ENCODE measurements at places on chromosomes 5 and 9. TPM values are rescaled to one million over a fixed set of nuclear protein-coding genes. Genes with fewer than 3 reads are reported as not detected.

IFNA2 gene
- polyA plus RNA-seq, result not detected

NTRK2 gene
- polyA plus RNA-seq, result 2.1 TPM

NMUR2 gene
- not detected for polyA plus RNA-seq

EGFLAM gene
- 5.6 TPM for polyA plus RNA-seq

GPR150 gene
- polyA plus RNA-seq, result 0.25 TPM

ADRB2 gene
- polyA plus RNA-seq, result 0.64 TPM

PRSS3 gene
- polyA plus RNA-seq, result 0.75 TPM

CDKN2A gene
- polyA plus RNA-seq, result 15.2 TPM

MAMDC4 gene
- polyA plus RNA-seq, result 0.86 TPM

BARHL1 gene
- not detected for polyA plus RNA-seq

STC2 gene
- polyA plus RNA-seq, result 168 TPM

TRIO gene
- 124 TPM for polyA plus RNA-seq

MRNIP gene
- 12.6 TPM for polyA plus RNA-seq

CSF2 gene
- not detected for polyA plus RNA-seq

GAS1 gene
- 30.9 TPM for polyA plus RNA-seq

OR1Q1 gene
- polyA plus RNA-seq, result 1.1 TPM

KIAA0825 gene
- polyA plus RNA-seq, result 1.3 TPM

HCN1 gene
- not detected for polyA plus RNA-seq

WNT8A gene
- not detected for polyA plus RNA-seq

WDR38 gene
- polyA plus RNA-seq, result not detected

FYB1 gene
- 0.09 TPM for polyA plus RNA-seq

CD274 gene
- 3.8 TPM for polyA plus RNA-seq

PCDHGA10 gene
- polyA plus RNA-seq, result 3.9 TPM

GBGT1 gene
- polyA plus RNA-seq, result 10.3 TPM

AGXT2 gene
- polyA plus RNA-seq, result not detected

C9orf153 gene
- not detected for polyA plus RNA-seq

SLC34A3 gene
- polyA plus RNA-seq, result not detected
